ENCODE measurements at places on chromosomes 12 and 14. TPM values are rescaled to one million over a fixed set of nuclear protein-coding genes. Genes with fewer than 3 reads are reported as not detected.
A peak's percentile ranks its signal among the peaks of the same experiment; 100 is the strongest.

- H3K4me1 ChIP-seq, result peaks cover 4% of the 10 kb centered on the region
- H3K27ac ChIP-seq, result no peak overlapping the region
- no peak overlapping the region for H3K4me3 ChIP-seq
- ATAC-seq, result no peak
- H3K36me3 ChIP-seq, result no peaks in the 10 kb centered on the region
- H3K27me3 ChIP-seq, result no peaks in the 10 kb centered on the region
Measured at GRCh38 chr12:89366676-89367364, 14.5 kb upstream of the DUSP6 start.

- peaks cover 8% of the 10 kb centered on the region for H3K36me3 ChIP-seq
- no peaks in the 10 kb centered on the region for H3K27me3 ChIP-seq
- H3K4me3 ChIP-seq, result no peak overlapping the region
- ATAC-seq, result no peak
- H3K27ac ChIP-seq, result no peak overlapping the region
- peaks cover under 1% of the 10 kb centered on the region for H3K4me1 ChIP-seq
Measured at GRCh38 chr14:29649170-29649569, 278.5 kb downstream of the PRKD1 start.

DNA sequence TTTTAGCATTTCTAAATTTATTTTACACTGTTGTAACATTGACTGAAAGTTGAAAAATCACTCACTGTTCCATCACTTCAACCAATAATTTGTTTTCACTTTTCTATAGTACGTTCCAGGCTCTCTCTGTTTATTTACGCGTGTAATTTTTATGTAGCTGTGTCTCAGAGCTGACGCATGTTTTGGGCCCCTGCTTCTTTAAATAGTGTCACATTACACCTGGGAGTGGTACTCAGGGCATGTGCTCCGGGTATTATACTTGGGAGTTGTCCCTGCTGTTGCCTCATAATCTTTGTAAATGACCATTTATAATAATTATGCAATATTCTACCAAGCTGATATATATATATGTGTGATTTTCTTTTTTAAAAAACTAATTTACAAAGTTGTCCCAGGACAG, 132.8 kb upstream of the CPM start:
- H3K27ac ChIP-seq, result no peak overlapping the region
- H3K36me3 ChIP-seq, result no peaks in the 10 kb centered on the region
- H3K27me3 ChIP-seq, result no peaks in the 10 kb centered on the region
- no peak for ATAC-seq
- H3K4me1 ChIP-seq, result no peaks in the 10 kb centered on the region

DNM1L gene
- total RNA-seq, result 109 TPM

DNA sequence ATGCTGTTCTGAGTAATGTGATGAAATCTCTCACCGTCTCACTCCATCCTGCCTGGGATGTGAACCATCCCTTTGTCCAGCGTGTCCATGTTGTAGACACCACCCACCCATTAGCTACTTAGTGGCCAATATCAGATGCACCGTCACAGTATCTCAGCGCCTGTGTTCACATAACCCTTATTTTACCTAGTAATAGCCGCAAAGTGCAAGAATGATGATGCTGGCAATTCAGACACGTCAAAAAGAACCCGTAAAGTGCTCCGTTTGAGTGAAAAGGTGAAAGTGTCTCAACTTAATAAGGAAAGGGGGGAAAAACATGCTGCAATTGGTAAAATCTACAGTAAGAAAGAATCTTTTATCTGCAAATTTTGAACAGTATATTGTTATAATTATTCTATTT, 3.0 kb downstream of the RNASE10 start:
- H3K27ac ChIP-seq, result no peak overlapping the region
- ATAC-seq, result no peak
- no peaks in the 10 kb centered on the region for H3K4me1 ChIP-seq
- peaks cover 10% of the 10 kb centered on the region for H3K27me3 ChIP-seq
- H3K4me3 ChIP-seq, result no peak overlapping the region

DNA sequence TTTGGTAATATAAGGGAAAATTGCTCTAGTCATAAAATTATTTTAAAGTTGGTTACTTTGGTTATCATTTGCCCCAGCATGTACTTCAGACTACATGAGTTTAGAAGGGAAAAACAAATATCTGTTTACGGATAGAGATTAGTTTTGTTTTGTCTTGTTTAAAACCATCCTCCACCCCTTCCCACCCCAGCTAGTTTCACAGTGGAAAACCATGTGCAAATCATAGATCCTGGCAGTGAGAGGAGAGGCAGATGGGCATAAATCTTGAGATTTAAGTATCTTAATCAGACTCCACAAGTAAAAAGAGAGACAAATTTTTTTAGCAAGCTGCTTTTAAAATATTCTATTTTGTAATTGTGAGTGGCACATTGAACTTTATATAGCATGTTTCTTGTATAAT, 424.7 kb downstream of the TMEM117 start:
- no peaks in the 10 kb centered on the region for H3K27me3 ChIP-seq
- no peak overlapping the region for H3K4me3 ChIP-seq
- H3K36me3 ChIP-seq, result no peaks in the 10 kb centered on the region
- H3K27ac ChIP-seq, result no peak overlapping the region
- no peaks in the 10 kb centered on the region for H3K4me1 ChIP-seq

GRCh38 chr12:112160611-112161010, 35.3 kb downstream of the TRAFD1 start:
- no peaks in the 10 kb centered on the region for H3K27me3 ChIP-seq
- no peak overlapping the region for H3K27ac ChIP-seq
- H3K36me3 ChIP-seq, result peaks cover 78% of the 10 kb centered on the region
- no peak overlapping the region for H3K4me3 ChIP-seq

GRCh38 chr12:124562796-124563181, 4.6 kb downstream of the NCOR2 start:
- H3K4me3 ChIP-seq, result no peak overlapping the region
- H3K27ac ChIP-seq, result peak overlapping the region; percentile 100
- H3K27me3 ChIP-seq, result no peaks in the 10 kb centered on the region
- no peak for ATAC-seq
- peaks cover 40% of the 10 kb centered on the region for H3K4me1 ChIP-seq

DNA sequence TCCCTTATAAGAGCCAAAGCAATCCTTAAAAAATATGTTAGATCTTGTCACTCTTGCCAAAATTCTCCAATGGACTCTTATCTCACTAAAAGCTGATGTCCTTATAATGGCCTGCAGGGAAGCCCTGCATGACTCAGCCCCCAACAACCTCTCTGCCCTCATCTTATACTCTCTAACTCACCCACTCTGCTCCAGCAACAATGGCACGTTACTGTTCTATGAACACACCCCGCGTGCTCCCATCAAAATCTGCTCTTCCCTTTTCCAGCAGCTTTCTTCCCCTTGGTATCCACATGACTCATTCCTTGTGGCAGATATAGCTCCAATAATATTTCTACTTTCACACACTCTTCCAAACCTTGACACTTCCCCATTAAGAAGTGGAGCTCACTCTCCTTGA, 108.1 kb downstream of the DENND5B start:
- no peaks in the 10 kb centered on the region for H3K4me1 ChIP-seq
- H3K36me3 ChIP-seq, result peaks cover 20% of the 10 kb centered on the region
- H3K27me3 ChIP-seq, result no peaks in the 10 kb centered on the region
- no peak for ATAC-seq
- no peak overlapping the region for H3K27ac ChIP-seq
- H3K4me3 ChIP-seq, result no peak overlapping the region

DNA sequence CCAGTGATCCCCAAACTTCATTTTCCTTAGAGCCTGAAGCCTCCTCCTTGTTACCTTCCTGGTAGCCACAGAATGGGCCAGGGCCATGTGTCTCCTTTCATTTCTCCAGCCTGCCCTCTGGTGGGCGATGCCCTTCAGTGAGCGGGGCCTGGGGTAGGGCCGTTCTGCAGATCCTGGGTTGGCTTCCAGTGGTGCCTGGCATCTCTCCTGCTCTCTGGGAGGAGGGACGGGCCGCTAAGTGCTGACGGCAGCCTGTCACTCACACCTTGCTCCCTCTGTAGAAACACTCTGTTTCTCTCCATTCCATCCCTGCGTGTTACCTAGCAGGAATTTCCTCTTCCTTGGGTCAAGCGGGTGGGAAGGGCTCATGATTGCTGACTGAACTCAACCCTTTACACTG, 232.1 kb downstream of the CACNA1C start:
- H3K4me3 ChIP-seq, result no peak overlapping the region
- H3K27me3 ChIP-seq, result no peaks in the 10 kb centered on the region
- peak; percentile 61 for ATAC-seq
- H3K27ac ChIP-seq, result peak overlapping the region; percentile 79
- H3K36me3 ChIP-seq, result no peaks in the 10 kb centered on the region

ASCL1 gene
- total RNA-seq, result 0.54 TPM

CLEC1B gene
- not detected for total RNA-seq

DNA sequence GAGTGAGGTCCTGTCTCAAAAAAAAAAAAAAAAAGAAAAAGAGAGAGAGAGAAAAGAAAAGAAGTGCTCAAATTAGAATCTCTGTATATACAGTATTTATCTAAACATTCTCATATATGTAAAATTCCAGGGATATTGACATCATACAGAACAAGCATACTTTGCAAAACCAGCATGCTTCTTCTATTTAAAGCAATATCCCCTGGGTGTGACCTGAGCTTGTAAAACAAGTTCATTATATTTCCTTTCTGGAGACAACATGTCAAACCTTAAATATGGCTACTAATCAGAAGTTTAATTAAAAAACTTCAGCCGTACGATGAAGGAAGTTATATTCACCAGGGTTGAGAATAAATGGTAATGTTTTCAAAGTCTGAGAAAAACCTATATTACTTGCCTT, 175.8 kb upstream of the HMGA2 start:
- H3K27ac ChIP-seq, result no peak overlapping the region
- H3K4me1 ChIP-seq, result no peaks in the 10 kb centered on the region
- no peaks in the 10 kb centered on the region for H3K27me3 ChIP-seq
- ATAC-seq, result no peak
- H3K36me3 ChIP-seq, result no peaks in the 10 kb centered on the region
- no peak overlapping the region for H3K4me3 ChIP-seq

CYP46A1 gene
- total RNA-seq, result 0.94 TPM

COPS7A gene
- 54.4 TPM for total RNA-seq

DNA sequence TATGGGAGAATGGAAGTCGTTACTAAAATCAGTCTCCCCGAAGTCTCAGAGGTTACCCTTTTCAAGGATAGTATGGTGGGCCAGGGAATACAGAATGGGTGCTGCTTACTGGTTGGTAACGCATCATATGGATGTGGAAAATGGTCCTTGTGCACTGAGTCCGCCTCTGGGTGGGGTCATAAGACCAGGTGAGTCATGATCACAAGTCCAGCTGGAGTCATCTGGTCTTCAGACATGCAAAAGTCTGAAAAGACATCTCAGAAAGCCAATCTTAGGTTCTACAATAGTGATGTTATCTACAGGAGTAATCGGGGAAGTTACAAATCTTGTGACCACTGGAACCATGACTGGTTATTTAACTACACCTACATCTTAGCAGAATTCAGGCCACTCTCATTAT, 71.9 kb upstream of the TCL1B start:
- H3K27me3 ChIP-seq, result peaks cover 18% of the 10 kb centered on the region
- no peak overlapping the region for H3K4me3 ChIP-seq
- no peaks in the 10 kb centered on the region for H3K36me3 ChIP-seq
- H3K27ac ChIP-seq, result no peak overlapping the region
- H3K4me1 ChIP-seq, result no peaks in the 10 kb centered on the region
- ATAC-seq, result no peak

- H3K4me3 ChIP-seq, result no peak overlapping the region
- H3K36me3 ChIP-seq, result no peaks in the 10 kb centered on the region
- peaks cover 61% of the 10 kb centered on the region for H3K4me1 ChIP-seq
- no peaks in the 10 kb centered on the region for H3K27me3 ChIP-seq
- peak overlapping the region; percentile 72 for H3K27ac ChIP-seq
Measured at GRCh38 chr14:68199554-68200151, 380.1 kb downstream of the RAD51B start.

SPX gene
- 0.54 TPM for total RNA-seq

GRCh38 chr14:68616221-68616902, 176.5 kb downstream of the ZFP36L1 start:
- no peak overlapping the region for H3K27ac ChIP-seq
- no peak overlapping the region for H3K4me3 ChIP-seq
- H3K36me3 ChIP-seq, result no peaks in the 10 kb centered on the region
- H3K27me3 ChIP-seq, result no peaks in the 10 kb centered on the region
- no peak for ATAC-seq
- peaks cover 26% of the 10 kb centered on the region for H3K4me1 ChIP-seq

DNA sequence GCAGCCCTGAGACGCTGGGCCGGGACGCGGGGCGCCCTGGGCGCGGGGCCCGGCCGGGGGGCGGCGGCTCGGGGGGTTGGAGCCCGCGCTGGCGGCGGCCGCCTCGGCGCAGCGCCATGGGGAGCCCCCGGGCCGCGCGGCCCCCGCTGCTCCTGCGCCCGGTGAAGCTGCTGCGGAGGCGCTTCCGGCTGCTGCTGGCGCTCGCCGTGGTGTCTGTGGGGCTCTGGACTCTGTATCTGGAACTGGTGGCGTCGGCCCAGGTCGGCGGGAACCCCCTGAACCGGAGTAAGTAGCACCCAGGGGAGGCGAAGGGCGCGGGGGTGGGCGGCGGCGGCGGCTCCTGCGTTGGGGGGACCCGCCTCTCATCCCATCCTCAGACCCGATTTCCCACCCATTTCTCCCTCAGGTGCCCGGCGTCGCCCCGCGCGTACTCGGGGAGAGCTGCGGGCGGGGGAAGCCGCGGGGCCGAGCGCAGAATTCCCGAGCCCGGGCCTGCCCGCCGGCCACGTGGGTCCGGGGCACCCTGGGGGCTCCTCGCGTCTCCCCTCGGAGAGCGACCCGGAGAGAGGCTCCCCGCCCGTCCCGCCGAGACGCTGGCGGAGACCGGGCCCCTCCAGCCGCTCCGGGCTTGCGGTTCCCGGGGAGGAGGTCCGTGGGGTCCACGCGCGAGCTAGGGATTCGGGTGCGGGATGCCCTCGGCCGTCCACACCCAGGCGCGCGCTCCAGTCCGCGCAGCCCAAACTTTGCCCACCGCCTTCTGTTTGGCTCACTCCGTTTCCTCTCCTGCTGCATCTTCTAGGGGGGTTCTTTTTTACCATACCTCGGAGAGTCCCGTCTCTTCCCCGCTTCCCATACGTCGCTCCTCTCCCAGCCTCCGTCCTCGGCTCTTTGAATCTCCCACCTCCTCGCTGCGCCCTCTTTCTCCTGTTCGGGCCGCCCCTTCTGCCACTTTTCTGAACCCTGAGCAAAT, 807 bp downstream of the B4GALNT3 start:
- H3K27ac ChIP-seq, result no peak overlapping the region
- peak; percentile 58 for ATAC-seq
- H3K4me1 ChIP-seq, result peaks cover 10% of the 10 kb centered on the region
- peak overlapping the region; percentile 65 for H3K4me3 ChIP-seq

DNA sequence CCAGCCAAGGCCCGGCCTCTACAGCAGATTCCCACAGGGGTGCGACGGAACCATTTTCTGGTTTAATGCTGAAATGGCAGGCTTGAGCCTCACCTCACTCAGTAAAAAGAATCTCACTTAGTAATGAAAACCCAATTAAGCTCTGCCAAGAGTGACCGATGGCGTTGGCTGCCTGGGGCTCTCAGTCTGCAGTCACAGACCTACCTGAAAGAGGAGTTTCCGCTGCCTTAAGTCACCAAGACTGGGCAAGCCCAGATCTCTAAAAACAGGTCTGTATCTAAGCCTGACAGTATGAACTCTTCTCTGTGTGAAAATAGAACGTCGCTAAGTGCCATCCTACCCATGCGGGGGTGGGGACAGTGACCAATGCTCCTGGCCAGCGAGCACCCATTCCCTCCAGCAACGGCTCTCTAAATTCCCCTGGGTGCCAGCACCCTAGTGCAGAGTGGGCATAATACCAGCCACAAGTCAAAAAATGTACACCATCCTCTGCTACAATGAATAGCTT, 107.3 kb downstream of the FOXN3 start:
- H3K36me3 ChIP-seq, result no peaks in the 10 kb centered on the region
- no peak overlapping the region for H3K27ac ChIP-seq
- peaks cover 45% of the 10 kb centered on the region for H3K4me1 ChIP-seq
- no peaks in the 10 kb centered on the region for H3K27me3 ChIP-seq
- H3K4me3 ChIP-seq, result no peak overlapping the region
